T-helper 2 cell treated with Interferon-gamma antibody and Interleukin-4, amounts not matched to agents 5 μg/mL and 100 μg/mL, for 36 hours (primary cell): ENCODE measurements at places on chromosomes 12 and 14.

- no peak for DNase-seq
These were observed 90.7 kb downstream of the PLEKHA5 start for GRCh38 chr12:19220205-19220604.

DNA sequence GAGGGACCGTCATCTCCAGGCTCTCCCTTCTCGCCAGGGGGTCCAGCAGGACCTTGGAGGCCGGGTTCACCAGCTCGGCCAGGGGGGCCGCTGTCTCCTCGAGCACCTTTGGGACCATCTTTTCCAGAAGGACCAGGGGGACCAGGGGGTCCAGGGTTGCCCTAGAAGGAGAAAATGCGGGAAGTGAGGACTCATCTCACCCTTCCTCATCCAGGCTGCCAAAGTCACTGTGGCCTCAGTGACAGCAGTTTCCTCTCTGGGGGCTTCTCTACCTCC lies 15.1 kb downstream of the TMEM106C start:
- no peak for DNase-seq

- no peak for DNase-seq
These were observed 527.0 kb upstream of the ATP2B1 start for GRCh38 chr12:90235642-90236041.

DNA sequence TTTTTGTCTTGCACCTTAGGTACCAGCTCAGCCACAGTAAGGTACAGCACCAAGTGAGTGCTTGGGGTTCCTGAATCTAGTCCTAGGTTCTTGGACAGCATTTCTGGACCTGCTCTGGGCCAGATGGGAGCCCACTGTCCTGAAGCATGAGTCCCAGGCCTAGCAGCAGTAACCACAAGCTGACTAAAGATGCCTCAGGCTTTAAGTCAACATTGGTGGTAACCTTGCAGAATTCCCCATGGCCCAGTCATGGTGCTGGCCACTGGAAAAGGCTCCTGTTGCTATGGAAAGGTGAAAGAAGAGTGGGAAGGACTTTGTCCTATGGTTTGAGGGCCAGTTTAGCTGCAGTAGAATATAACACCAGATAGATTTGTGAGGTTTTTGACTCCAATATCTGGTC lies 86.9 kb upstream of the CLEC14A start:
- DNase-seq, result no peak

DNA sequence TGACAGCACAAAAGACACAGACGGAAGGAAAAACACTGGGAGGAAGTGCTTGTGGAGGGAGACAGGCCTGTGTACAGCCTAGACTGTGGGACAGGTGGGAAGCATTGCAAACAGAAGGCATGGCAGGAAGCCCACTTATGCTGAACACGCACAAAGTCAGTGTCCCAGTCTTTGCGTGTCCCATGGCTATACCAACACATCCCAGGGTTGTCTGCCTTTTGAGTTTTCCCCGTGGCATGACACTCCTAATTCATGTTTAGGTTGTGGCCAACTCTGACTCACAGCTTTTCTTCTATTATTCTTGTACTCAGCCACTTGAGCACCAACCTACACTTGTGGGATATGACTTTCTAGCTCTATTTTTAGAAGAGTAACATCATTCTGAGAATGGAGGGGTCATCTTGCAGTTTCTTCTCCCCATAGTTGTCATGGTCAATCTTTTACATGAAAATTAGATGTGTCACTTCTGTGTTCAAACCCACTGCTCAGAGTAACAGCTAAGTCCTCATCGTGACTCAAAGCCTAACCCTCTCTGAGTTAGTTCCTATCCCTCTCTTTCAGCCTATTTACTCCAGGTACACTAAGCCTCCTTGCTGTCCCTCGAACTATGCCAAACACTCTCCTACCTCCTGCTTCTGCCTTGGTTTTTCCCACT lies 27.5 kb upstream of the JPH4 start:
- DNase-seq, result peak; percentile 50

- DNase-seq, result no peak
These were observed 270.4 kb upstream of the RTL1 start for GRCh38 chr14:101173698-101174521.

DNA sequence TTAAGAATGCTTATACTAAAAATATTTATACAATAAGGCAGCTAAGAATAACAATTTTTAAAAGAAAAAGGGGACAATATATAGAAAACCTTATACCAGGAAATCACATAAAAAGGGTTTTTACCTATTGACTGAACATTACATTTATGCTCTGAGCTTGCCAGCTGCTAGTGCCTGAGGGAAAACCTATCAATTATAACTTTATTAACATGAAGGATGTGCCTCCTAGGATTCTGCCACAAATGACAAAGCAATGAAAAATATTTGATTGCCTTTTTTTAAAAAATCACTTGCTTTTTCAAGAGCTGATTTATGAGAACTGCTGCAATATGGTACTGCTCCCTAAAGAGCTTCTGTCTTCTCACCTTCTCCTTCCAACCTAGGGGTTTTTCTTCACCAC lies 185.7 kb downstream of the RIMBP2 start:
- no peak for DNase-seq

GRCh38 chr12:123131879-123132402 lies 18.9 kb downstream of the PITPNM2 start:
- no peak for DNase-seq

DNA sequence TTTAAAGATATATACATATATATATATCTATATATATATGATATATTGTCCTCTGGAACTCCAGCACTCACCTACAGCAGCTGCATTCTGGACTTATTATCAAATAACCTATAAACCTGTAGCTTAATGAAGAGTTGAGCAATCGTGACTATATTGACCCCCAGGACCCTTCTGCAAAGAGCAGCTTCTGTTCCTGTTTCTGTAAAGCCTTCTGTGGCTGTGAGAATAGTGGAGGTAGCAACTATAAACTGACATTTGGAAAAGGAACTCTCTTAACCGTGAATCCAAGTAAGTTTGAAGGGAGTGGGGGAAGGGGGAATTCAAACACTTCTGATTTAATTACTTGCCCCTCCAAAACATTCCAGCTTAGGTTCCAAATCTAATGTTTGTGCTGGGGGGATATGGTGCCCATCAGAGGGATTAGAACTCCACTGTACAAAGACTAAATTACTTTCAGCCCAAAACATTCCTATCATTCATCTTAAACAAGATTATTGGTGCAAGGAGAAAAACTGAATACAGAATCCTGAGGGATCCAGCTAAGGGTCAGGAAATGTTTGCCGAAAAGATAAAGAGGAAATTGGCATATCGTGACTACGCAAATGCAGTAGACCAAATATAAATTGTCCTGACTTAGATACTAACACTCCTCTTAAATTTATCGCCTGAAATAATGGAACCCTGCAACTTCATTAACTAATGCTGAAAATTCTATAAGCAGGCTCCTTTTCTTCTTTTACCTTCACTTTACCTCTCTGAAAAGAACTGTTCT lies 106.1 kb downstream of the DAD1 start:
- no peak for DNase-seq

GRCh38 chr12:12717586-12718380 lies 615 bp downstream of the CDKN1B start:
- DNase-seq, result no peak

DNA sequence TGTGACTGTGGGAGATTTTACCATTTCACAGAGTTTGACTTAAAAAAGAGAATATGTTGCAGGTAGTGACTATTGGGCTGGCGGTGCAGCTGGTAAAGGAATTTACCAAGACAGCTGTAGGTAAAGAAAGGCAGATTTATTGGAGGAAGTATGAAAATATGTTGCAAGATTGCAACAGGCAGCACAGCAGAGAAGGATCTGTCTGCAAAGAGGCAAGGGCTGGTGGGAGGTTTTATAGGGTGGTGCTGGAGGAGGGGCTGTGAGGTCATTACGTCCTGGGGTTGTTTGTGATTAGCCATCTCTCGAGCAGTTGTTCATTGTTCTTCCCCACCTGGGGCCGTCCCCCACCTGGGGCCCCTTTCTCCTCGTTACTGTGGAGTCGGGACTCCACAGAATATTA lies 62.1 kb downstream of the ACACB start:
- no peak for DNase-seq

DNA sequence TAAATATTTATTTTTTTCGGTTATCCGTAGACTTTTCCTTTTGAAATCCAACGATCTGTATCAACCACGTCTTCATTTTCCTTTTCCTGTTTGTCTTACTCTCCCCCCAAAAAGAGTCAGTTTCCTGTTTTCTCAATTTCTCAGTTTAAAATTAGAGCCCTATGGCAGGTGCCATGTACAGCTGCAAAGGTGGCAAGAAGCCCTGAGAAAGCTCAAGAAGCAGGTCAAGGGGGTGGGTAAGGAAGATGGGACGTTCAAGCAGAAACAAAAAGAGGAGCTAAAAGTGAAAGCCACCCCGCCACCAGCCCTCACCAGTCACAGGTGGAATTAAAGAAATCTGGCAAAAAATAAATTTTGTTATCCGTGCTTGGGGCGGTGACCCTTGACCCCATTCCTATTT lies 26.7 kb downstream of the SLC35E3 start:
- no peak for DNase-seq

- no peak for DNase-seq
These were observed 23.8 kb downstream of the GRIN2B start for GRCh38 chr12:13957576-13957975.

- no peak for DNase-seq
These were observed 7.8 kb downstream of the FNTB start for GRCh38 chr14:64994540-64994939.

DNA sequence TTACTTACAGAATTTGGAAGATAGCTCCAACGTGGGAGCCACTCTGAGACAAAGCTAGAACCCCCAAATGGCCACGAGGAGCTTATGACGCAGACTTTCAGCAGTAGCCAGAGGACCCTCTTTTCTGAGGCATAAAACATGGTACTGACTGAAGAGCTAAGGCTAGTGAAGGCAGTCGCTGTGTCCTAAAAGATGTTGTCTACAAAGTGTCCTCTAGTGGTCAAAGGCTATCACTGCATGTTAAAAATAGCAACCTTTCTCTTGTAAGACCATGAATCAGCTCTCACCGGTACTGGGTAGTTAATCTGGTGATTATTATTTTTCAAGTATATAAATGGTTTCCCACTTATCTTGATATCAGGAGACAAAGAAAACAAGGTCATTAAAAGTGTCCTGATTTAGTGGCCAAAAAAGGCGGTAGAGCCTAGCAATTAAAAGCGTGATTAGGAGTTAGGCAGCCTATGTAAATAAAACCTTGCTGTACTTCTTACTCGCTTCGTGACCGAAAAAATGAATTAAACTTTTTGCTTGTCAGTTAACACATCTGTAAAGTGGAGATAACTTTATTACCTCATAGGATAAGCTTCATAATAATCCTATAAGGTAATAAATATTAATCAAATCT lies 47.0 kb upstream of the LGR5 start:
- DNase-seq, result no peak

GRCh38 chr14:95463171-95463901 lies 53.1 kb downstream of the SYNE3 start:
- no peak for DNase-seq
